ENCODE measurements at places on chromosomes 3 and 15. TPM values are rescaled to one million over a fixed set of nuclear protein-coding genes. Genes with fewer than 3 reads are reported as not detected.
A peak's percentile ranks its signal among the peaks of the same experiment; 100 is the strongest.

DNA sequence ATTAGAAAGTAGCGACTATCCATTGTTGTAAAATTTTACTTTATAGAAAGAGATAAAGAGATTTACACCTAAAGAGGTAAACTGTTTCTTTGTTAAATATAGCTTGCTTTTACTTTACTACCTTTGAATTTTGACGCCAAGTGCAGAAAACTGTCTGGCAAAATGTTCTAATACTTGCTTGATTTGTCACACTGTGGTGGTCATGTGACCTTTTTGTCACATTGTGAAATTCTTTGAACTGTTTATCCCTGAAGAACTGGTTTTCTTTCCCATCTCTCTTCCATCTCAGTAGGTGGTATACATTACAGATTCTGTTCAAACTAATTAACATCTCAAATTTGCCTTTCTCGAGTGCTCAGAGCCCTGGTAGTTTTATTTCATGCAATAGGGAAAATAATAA, 327.4 kb downstream of the NAALADL2 start:
- no peaks in the 10 kb centered on the region for H3K27me3 ChIP-seq
- no peaks in the 10 kb centered on the region for H3K4me1 ChIP-seq
- H3K27ac ChIP-seq: no peak overlapping the region
- H3K36me3 ChIP-seq: no peaks in the 10 kb centered on the region
- H3K4me3 ChIP-seq: no peak overlapping the region

GRCh38 chr15:62244762-62245161, 79.7 kb upstream of the C2CD4B start:
- no peak for DNase-seq
- no peak overlapping the region for H3K4me3 ChIP-seq
- H3K27me3 ChIP-seq: no peaks in the 10 kb centered on the region
- H3K4me1 ChIP-seq: no peaks in the 10 kb centered on the region

- H3K36me3 ChIP-seq: no peaks in the 10 kb centered on the region
- DNase-seq: no peak
- H3K27ac ChIP-seq: no peak overlapping the region
- H3K27me3 ChIP-seq: no peaks in the 10 kb centered on the region
- no peaks in the 10 kb centered on the region for H3K4me1 ChIP-seq
These were observed 74.4 kb upstream of the CHRNB4 start for GRCh38 chr15:78715434-78715833.

- no peaks in the 10 kb centered on the region for H3K27me3 ChIP-seq
- no peak overlapping the region for H3K27ac ChIP-seq
- H3K4me1 ChIP-seq: no peaks in the 10 kb centered on the region
- no peaks in the 10 kb centered on the region for H3K36me3 ChIP-seq
- no peak overlapping the region for H3K4me3 ChIP-seq
These were observed 79.3 kb downstream of the RPL22L1 start for GRCh38 chr3:170790647-170791046.

DNA sequence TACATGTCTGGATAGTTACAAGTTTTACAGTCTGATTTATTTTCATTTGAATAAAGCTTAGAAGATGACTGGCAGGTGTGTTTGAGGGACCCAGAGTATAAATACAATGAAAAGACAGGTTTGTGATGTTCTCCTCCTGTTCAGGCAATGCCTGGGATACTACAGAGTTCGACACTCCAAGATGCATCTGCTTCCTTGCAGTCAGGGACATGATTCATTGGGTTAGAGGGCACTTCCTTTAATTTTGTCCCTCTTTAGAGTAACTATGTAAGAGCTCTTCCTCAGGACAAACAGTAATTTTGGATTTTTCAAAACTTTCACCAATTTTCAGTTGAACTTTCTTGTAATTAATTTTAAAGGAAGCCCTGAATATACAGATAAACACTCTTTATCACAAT, 102.0 kb downstream of the LMLN start:
- no peaks in the 10 kb centered on the region for H3K27me3 ChIP-seq
- no peak overlapping the region for H3K4me3 ChIP-seq
- H3K36me3 ChIP-seq: no peaks in the 10 kb centered on the region
- DNase-seq: no peak

- no peaks in the 10 kb centered on the region for H3K27me3 ChIP-seq
- no peak overlapping the region for H3K27ac ChIP-seq
- H3K4me1 ChIP-seq: peaks cover 22% of the 10 kb centered on the region
- no peak overlapping the region for H3K4me3 ChIP-seq
These were observed 57.9 kb downstream of the RORA start for GRCh38 chr15:61171209-61171608.

GRCh38 chr3:44041726-44042125, 200.0 kb upstream of the TOPAZ1 start:
- H3K4me3 ChIP-seq: no peak overlapping the region
- no peak for DNase-seq
- no peaks in the 10 kb centered on the region for H3K4me1 ChIP-seq
- no peaks in the 10 kb centered on the region for H3K27me3 ChIP-seq
- no peaks in the 10 kb centered on the region for H3K36me3 ChIP-seq
- no peak overlapping the region for H3K27ac ChIP-seq

DNA sequence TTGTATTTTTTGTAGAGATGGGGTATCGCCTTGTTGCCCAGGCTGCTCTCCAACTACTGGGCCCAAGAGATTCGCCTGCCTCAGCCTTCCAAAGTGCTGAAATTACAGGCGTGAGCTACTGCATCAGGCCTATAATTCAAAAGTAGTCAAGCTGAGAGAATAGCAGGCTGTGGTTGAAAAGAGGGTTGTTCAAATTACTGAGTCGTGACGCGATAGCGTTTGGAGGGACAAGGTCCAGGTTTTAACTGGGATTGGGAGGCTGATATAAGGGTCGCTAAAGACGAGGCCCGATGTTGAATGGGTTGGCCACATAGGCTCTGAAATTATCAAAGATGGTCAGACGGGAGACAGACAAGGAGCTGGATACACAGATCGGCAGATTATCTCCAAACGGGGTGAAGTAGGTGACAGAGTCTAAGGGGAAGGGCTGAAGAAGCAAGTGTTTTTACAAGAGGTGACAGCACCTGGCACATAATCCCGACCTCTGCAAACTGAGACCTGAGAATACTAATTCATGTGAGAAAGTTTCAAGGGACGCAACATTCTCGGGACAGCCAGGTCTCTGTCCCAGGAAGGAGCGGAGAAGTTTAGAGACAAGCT, 759 bp upstream of the ARID3B start:
- no peaks in the 10 kb centered on the region for H3K27me3 ChIP-seq
- H3K4me3 ChIP-seq: peak overlapping the region; percentile 39
- peak overlapping the region; percentile 73 for H3K27ac ChIP-seq
- H3K36me3 ChIP-seq: no peaks in the 10 kb centered on the region
- peak; percentile 11 for DNase-seq

DNA sequence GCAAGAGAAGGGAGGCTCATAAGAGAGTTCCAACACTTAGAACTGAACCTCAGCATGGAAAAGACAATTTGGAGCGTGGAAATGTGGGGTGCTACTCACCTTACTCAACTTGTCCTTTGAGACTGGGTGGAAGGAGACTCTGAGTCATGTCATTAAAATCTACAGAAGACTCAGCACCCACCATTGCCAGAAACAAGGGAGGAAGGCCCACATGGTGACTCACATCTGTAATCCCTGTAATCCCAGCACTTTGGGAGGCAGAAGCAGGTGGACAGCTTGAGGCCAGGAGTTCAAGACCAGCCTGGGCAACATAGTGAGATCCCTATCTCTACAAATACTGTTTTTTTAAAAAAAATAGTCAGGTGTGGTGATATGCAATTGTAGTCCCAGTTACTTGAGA, 161.9 kb upstream of the UBE3A start:
- no peak overlapping the region for H3K4me3 ChIP-seq
- H3K36me3 ChIP-seq: no peaks in the 10 kb centered on the region
- no peak for DNase-seq
- no peaks in the 10 kb centered on the region for H3K27me3 ChIP-seq
- no peaks in the 10 kb centered on the region for H3K4me1 ChIP-seq

- DNase-seq: no peak
- H3K4me3 ChIP-seq: no peak overlapping the region
- H3K4me1 ChIP-seq: no peaks in the 10 kb centered on the region
- H3K27me3 ChIP-seq: no peaks in the 10 kb centered on the region
These were observed 23.7 kb downstream of the FBXW12 start for GRCh38 chr3:48395714-48396113.

The TGM5 gene
- total RNA-seq: not detected

The CCRL2 gene
- total RNA-seq: 0.58 TPM

The KNG1 gene
- not detected for total RNA-seq

The TEX55 gene
- total RNA-seq: not detected

The ACVR2B gene
- total RNA-seq: 13.2 TPM

The ECE2 gene
- total RNA-seq: not detected

The SIDT1 gene
- total RNA-seq: 56.1 TPM

The DCUN1D1 gene
- total RNA-seq: 36.4 TPM

The ARHGEF3 gene
- 120 TPM for total RNA-seq

The LACTB gene
- 12.1 TPM for total RNA-seq

Measured in CD4-positive, alpha-beta memory T cell (primary cell).